Stimulated activated CD4-positive, alpha-beta T cell treated with anti-CD3 and anti-CD28 coated beads, Interleukin-2, amount 100 ng/mL, for 24 hours (primary cell): ENCODE measurements at places on chromosomes 16 and 17.

DNA sequence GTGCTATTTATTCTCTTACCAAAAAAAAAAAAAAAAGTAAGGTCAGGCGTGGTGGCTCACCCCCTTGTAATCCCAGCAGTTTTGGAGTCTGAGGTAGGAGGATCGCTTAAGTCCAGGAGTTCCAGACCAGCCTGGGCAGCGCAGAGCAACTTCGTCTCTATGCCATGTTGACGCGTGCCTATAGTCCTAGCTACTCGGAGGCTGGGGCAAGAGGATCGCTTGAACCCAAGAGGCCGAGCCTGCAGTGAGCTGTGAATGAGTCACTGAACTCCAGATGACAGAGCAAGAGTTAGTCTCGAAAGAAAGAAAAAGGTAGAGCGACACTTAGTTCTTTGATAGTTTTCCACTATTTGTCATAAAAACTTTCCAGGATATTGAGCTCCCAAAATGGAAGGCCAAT, 1.4 kb upstream of the TENT4B start:
- DNase-seq, result peak; percentile 30

- DNase-seq, result no peak
Measured at GRCh38 chr17:68326681-68327080, 35.4 kb downstream of the ARSG start.

DNA sequence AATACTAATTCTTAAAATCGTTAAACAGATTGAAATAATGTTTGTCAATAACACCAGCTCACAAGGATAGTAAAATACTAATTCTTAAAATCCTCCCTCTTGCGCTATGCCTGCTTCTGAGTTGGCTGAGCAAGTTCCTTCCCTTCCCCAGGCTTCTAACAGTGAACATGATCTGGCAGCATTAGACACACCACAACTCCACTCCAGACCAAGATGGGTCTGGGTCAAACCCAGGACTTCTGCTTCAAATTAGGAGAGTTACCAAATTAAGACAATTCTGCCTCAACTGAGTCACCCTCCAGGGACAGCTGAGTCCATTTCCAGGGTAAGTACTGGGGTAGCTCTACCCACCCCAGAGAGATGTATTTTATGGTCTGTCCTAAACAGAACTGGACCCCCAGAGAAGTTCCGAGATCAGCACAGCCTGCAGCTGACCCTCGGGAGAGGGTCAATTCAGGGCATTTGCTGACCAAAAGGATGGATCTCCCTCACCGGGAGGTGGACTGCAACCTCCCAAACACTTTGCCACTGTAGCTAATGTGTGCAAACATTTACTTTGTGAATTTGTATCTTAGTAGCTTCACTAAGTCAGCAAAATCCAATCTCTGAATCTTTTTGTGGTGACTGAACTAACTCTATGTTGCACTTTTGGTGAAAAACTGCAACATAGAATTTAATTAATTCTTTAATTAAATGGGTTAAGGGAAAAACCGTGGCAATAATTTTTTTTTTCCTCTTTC, 48.8 kb downstream of the ADCY9 start:
- DNase-seq, result no peak

DNA sequence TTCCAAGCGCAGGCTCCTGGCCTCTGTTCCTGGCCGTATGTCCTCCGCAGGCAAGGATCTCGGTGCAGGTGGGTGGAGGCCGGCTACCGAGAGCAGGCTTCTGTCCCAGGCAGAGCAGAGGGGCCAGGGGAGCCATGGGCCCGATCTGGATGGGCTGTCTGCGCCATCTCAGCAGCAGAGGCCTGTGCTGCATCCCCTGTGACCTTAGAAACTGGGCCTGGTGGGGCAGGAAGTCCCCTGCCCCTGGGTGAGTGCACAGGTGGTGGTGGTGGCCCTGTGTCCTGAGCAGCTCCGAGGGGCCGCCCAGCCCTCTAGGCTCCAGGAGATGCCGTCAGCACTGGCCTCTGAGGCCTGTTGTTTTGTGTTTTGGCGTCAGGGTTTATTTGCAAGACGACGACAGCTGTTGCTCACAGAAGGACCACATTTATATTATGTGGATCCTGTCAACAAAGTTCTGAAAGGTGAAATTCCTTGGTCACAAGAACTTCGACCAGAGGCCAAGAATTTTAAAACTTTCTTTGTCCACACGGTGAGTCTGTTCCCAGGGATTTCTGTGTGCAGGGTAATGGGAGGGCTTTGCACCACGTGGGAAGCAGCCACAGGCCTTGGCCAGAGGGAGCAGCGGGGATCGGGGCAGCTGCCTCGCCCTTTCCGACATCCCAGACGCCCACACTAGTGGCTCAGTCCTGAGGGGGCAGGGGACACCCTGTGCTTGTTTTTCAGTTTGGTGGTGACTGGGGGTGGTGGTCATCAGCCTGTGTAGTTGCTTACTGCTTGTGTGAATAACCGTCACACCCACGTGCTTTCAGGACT, 59.1 kb downstream of the PDPK1 start:
- no peak for DNase-seq

DNA sequence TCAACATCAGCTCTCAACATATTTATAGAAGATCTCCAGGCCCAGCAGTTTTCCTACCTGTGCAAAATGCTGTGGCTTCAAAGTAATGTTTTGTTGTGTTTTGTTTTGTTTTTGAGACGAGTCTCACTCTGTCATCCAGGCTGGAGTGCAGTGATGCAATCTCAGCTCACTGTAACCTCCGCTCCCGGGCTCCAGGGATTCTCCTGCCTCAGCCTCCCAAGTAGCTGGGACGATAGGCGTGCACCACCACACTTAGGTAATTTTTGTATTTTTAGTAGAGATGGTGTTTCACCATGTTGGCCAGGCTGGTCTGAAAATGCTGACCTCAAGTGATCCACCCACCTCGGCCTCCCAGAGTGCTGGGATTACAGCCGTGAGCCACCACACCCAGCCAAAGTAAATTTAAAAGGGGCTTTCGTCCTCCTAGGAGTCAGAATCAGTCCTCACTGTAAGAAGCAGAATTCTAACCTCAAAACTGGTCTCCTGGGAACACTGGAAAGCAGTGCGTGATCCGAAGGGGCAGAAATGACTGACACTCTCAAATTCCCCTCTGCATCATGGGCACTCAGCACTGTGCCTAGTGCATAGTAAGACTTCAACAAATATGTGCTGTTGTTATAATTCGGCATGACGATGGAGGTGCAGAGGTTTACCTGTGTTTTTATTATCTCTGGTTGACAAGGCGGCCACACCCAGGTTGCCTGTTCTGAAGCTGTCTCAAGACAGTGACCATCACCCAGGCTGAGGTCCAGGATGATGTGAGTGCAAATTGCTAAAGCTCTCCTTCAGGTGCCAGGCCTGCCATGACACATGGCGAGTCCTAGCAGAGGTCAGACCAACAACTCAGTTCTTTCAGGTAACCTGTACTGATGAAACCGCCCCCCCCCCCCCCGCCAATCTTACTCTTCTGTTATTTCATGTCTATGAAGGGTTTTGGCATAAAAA, 59.8 kb downstream of the ADCY9 start:
- no peak for DNase-seq

GRCh38 chr17:27849474-27850185, 43.5 kb downstream of the LYRM9 start:
- DNase-seq, result no peak

DNA sequence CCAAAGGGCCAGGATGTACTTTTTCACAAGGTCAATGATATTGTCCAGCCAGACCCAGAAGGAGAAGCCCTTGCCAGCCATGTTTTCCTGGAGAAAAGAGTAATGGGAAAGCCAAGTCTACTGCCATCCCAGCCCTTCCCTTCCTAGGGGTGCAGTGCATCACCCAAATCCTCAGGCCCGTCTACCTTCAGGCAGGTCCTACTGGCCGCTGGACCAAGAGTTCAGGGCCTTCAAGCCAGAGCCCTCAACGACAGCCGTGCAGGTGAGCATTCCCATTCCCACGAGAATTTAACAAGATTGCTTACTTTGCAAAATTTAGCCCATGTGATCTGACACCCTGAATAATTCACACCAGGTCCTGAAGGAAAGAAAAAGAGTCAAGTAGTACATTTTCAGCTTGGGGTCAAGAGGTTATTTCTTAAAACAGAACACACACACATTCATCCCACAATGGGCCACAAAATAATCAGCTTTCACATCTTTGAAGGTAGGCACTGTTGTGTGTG, 35.0 kb downstream of the STAT5A start:
- DNase-seq, result no peak

DNA sequence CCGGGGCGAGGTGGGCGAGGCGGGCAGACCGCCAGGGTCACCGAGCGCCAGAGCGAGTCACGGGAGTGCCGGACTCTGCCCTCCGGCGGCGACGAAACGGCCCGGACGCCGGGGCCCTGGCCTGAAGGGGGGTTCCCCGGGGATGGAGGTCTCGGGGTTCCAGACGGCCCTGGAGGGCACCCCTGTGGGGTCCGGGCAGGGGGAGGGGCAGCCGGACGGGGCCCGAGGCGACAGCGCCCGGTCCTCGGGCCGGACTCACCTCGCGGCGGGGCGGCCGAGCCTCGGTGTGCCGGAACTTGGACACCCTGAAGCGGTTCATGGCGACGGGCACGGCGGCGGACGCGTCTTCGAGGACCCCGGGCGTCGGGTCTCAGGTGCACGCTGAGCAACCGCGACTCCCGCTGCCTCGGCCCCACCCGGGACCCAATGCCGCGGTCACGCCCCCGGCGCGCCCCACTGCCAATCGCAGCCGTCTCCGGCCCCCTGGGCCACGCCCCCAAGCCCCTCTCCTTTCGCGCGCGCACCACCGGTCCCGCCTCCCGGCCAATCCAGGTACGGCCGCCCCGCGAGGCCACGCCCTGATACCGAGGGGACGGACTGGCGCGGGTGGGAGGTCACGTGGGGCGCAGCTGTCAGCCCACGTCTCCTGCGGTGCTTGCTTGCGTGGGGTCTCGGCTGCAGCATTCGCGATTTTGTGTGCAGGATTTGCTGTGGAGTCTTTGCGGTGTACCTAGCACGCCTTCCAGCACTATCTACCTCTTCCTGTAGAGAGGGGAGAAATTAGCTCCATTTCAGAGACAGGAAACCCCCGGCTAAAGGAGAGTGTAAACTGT, at the start of gene CORO7:
Gene CORO7, minus strand, starts transcription at position 397 of the 833 bp plus-strand sequence. Its CDS starts 78 bp downstream, at position 319.
- DNase-seq, result peak; percentile 98
